ENCODE measurements at places on chromosomes 7 and 10.

- DNase-seq, result no peak
Observed at GRCh38 chr7:76037310-76037709, 10.5 kb downstream of the STYXL1 start.

GRCh38 chr10:9301554-9301953, 1247.1 kb downstream of the GATA3 start:
- DNase-seq, result no peak

GRCh38 chr10:48606530-48607355, 1.9 kb upstream of the ARHGAP22 start:
- no peak for DNase-seq

- DNase-seq, result no peak
Observed at GRCh38 chr7:37128327-37129034, 320.2 kb downstream of the ELMO1 start.

- DNase-seq, result no peak
Observed at GRCh38 chr10:34137955-34138354, 677.1 kb downstream of the PARD3 start.
